ENCODE measurements at places on chromosomes 13 and 19. TPM values are rescaled to one million over a fixed set of nuclear protein-coding genes. Genes with fewer than 3 reads are reported as not detected.

The TEKTIP1 gene
- 1.2 TPM for total RNA-seq

The PALM3 gene
- total RNA-seq = 3.3 TPM

The CCNE1 gene
- 29.3 TPM for total RNA-seq

DNA sequence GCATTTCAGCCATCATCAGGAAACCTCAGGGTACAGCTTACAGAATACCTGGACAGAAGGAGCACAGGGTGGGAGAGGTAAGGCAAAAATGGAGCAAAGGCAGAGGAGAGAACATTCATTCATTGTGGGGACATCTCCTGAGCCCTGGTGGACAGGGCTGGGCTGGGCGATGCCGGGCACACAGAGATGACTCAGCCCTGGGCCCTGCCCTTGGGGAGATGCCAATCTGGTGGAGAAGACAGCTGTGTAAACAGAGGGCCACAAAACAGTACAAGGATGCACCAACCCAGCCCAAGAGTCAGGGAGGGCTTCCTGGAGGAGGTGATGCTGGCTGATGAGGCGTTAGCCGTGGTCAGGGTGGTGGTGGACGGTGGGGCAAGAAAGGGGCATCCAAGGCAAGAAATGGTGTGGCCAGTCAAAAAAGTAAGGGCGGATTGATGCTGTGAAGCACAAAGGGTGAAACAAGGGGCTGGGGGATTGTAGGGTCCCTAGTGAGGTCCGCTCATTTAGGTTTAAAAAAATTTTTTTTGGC is 3.6 kb upstream of the HAS1 start:
- H3K4me3 ChIP-seq = no peak overlapping the region
- no peaks in the 10 kb centered on the region for H3K27me3 ChIP-seq
- peaks cover 6% of the 10 kb centered on the region for H3K4me1 ChIP-seq
- DNase-seq = no peak
- H3K36me3 ChIP-seq = no peaks in the 10 kb centered on the region
- H3K27ac ChIP-seq = no peak overlapping the region

DNA sequence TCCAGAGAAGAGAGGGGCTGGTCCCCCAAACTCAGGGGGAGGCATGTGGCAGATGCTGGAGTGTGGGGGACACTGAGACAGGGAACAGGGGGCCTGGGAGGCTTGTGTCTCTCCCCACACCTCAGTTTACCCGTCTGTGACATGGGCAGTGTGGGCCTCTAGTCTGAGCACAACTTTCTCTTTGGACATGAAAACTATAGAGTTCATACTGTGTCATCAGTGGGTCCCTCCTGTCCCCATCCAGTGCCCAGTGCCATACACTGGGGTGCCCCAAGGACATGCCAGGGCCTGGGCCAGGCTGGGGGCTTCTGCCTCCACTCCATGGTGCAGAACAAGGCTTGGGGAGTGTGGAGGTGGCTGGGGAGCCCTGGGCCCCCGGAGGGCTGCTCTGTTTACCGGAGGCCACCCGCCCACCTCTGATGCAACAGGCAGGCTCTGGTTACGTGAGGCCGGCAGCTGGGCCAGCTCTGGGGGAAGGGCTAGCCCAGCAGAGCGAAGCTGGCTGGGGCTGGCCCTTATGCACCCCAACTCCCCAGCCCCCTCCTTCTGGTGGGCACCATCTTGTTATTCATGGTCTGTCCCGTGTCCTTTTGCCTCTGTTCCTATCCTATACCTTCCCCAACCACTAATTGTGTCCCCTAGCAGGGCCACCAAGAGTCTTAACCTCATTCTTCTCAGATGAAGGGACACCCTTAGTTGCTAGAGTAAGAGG is 1.9 kb upstream of the MEF2B start:
- no peak for DNase-seq
- H3K27me3 ChIP-seq = no peaks in the 10 kb centered on the region
- H3K36me3 ChIP-seq = no peaks in the 10 kb centered on the region
- H3K4me3 ChIP-seq = no peak overlapping the region

- H3K36me3 ChIP-seq = no peaks in the 10 kb centered on the region
- H3K4me3 ChIP-seq = peak overlapping the region; percentile 67
- DNase-seq = peak; percentile 48
- H3K27me3 ChIP-seq = no peaks in the 10 kb centered on the region
Observed at GRCh38 chr19:17996826-17997316, 11.1 kb upstream of the ARRDC2 start.

The FUT6 gene
- not detected for total RNA-seq

DNA sequence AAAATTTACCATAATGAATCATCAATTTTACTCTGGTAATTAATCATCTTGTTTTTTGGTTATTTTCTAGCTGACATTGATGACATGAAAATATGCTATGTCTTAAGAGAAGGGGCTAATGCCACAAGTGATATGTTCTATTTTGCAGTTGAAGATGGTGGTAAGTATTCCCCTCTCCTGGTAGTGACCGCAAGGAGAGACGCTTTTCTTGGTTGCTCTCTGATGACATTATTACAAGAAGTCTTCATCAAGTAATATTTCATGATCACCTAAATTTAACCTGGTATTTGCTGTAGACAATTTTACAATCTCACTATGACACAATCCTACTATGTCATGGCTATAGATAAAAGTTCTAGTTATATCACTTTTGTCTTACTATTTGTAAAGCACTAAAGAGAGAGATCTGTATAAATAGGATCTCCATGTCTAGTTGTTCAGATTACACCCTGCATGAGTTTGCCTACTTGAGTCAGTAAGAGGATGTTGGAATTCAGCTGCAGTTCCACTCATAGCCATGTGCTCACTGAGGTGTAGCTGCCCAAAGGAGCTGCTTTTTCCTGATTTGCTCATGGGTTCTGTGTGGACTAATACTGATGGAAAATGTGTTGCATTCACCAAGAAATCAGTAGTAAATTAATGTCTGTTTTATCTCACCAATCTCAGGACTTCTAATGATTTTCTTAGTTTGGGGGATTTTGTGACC is 10.9 kb downstream of the FREM2 start:
- H3K4me1 ChIP-seq = no peaks in the 10 kb centered on the region
- no peaks in the 10 kb centered on the region for H3K36me3 ChIP-seq
- H3K4me3 ChIP-seq = no peak overlapping the region
- no peak overlapping the region for H3K27ac ChIP-seq

- H3K36me3 ChIP-seq = no peaks in the 10 kb centered on the region
- no peaks in the 10 kb centered on the region for H3K27me3 ChIP-seq
- H3K4me1 ChIP-seq = peaks cover 83% of the 10 kb centered on the region
- peak overlapping the region; percentile 36 for H3K4me3 ChIP-seq
- peak; percentile 93 for DNase-seq
Observed at GRCh38 chr19:38684078-38684861, 36.8 kb downstream of the ACTN4 start.

GRCh38 chr19:38978326-38978689 is 2.8 kb upstream of the FBXO17 start:
- no peaks in the 10 kb centered on the region for H3K36me3 ChIP-seq
- H3K27ac ChIP-seq = no peak overlapping the region

The KLF2 gene
- 39.4 TPM for total RNA-seq

- H3K27ac ChIP-seq = no peak overlapping the region
- H3K4me1 ChIP-seq = no peaks in the 10 kb centered on the region
- H3K4me3 ChIP-seq = no peak overlapping the region
- peaks cover 8% of the 10 kb centered on the region for H3K36me3 ChIP-seq
- no peaks in the 10 kb centered on the region for H3K27me3 ChIP-seq
Observed at GRCh38 chr13:99542788-99543406, 41.6 kb downstream of the TM9SF2 start.

- H3K27me3 ChIP-seq = no peaks in the 10 kb centered on the region
- no peak for DNase-seq
- H3K4me1 ChIP-seq = no peaks in the 10 kb centered on the region
- H3K36me3 ChIP-seq = no peaks in the 10 kb centered on the region
Observed at GRCh38 chr13:39881887-39882286, 226.4 kb downstream of the COG6 start.

The DLEU7 gene
- total RNA-seq = not detected

DNA sequence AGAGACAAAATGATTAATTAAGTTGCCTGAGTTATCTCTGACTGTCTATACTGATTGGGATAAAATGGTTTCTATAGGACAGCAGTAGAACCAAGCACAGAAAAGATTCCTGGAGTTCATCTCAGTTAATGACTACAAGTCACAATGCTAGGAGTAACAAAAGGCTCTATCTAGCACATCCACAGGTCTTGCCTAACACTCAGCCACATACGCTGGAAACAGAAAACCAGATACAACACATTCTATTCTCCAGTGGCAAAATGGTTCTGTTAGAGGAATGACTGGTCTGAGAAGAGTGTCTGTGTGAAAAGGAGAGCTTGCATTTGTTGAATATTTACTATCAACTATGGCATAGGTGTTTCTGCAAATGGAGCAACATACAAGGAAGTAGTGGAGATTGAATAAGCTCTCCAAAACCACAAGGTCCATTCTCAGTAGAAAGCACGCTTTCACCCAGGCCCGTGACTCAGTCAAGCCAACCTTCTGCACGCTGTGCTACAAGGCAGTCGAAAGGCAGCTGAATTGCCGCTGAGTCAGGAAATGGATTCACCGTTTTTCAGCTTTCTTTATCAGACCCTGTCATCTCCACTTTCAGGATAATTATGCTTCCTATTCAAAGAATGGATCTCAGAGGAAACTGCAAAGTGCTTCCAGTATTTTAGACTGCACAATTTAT is 761.5 kb downstream of the EFNB2 start:
- no peaks in the 10 kb centered on the region for H3K27me3 ChIP-seq
- H3K4me1 ChIP-seq = peaks cover 36% of the 10 kb centered on the region
- peak; percentile 63 for DNase-seq
- peak overlapping the region; percentile 48 for H3K27ac ChIP-seq
- peak overlapping the region; percentile 41 for H3K4me3 ChIP-seq

DNA sequence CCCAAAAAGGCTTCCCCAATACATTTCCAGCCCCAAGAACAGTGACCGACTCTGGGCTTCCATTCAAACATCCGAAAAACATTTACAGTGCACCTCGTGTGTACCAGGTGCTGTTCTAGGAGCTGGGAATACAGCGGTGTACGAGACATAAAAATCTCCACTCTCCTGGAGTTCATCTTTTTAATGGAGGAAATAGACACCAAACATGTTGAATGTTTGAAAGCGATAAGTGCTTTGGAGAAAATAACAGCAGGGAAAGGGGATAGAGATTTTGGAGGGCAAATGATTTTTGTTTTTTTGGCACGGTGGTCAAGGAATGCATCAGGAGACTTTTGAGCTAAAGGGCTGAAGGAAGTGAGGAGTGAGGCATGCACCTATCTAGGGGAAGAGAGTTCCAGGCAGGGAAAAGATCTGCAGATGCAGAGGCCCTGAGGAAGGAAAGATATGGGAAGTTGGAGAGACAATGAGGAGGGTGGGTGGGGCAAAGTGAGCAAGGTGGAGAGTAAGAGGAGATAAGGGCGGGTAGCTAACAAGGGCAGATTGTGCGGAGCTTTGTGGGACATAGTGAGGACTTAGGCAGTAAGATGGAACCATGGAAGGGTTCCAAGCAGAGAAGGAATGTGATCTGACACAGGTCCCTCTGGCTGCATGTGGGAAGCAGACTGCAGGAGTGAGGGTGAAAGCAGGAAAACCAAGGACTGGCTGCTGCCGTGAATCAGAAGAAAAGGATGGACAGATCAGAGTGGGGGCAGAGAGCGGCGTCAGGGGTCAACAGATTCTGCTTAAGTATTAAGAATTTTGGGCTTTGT is 703 bp upstream of the FBL start:
- H3K27ac ChIP-seq = peak overlapping the region; percentile 73
- no peaks in the 10 kb centered on the region for H3K27me3 ChIP-seq
- peaks cover 28% of the 10 kb centered on the region for H3K4me1 ChIP-seq

- H3K27ac ChIP-seq = no peak overlapping the region
- H3K27me3 ChIP-seq = peaks cover 28% of the 10 kb centered on the region
- no peak overlapping the region for H3K4me3 ChIP-seq
- no peak for DNase-seq
- H3K36me3 ChIP-seq = no peaks in the 10 kb centered on the region
Observed at GRCh38 chr13:31884556-31884955, 145.2 kb downstream of the RXFP2 start.

DNA sequence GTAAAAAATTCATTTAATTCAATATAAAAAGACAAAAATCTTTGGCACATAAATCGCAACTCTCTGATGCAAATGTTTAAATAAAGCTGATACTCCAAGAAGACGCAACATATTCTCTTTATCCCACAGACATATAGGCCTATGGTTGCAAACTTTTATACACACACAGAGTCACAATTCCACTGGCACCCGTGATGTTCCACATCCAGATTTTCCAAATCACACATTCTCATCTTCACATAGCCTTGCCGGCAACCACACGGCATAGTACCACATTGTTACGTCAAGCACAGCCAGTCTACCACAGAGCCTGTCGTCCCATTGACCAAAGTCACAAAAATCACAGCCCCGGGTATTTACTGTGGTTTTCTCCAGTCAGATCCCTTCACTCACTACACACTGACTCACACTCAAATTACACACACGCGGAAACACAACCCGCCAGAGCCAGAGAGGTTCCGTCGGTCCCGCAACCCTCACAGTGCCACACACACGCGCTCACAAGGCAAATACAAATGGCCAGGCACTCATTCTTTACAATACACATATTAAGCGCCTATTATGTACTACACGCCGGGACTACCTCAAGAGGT is 546 bp upstream of the ZNF546 start:
- H3K4me3 ChIP-seq = peak overlapping the region; percentile 52
- H3K27me3 ChIP-seq = no peaks in the 10 kb centered on the region
- H3K36me3 ChIP-seq = no peaks in the 10 kb centered on the region
- H3K4me1 ChIP-seq = no peaks in the 10 kb centered on the region

- H3K4me3 ChIP-seq = no peak overlapping the region
- H3K27me3 ChIP-seq = no peaks in the 10 kb centered on the region
- DNase-seq = no peak
- no peak overlapping the region for H3K27ac ChIP-seq
- peaks cover 33% of the 10 kb centered on the region for H3K36me3 ChIP-seq
Observed at GRCh38 chr19:18992696-18993095, 40.6 kb downstream of the SUGP2 start.

DNA sequence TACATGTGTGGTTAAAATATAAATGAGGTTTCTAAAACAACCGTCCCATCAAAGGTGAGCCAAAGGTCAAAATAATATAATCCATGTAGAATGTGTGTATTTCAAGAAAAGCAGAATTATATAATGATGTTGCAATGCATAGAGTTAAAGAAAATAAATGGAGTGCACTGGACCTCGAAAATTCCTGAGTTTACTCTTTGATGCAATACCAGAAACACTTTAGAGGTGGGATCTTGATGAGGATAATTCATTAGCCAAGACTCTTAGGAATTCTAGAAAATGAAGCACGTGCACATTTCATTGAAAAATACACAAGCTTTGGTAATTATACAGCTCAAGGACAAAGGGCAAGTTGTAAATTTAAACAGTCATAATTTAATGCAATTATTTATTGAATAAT is 508.9 kb upstream of the ARGLU1 start:
- H3K27ac ChIP-seq = no peak overlapping the region
- no peaks in the 10 kb centered on the region for H3K27me3 ChIP-seq
- no peaks in the 10 kb centered on the region for H3K4me1 ChIP-seq
- H3K36me3 ChIP-seq = no peaks in the 10 kb centered on the region
- H3K4me3 ChIP-seq = no peak overlapping the region

All from HCT116 (cell line).